ENCODE measurements at places on chromosomes 12 and 14. TPM values are rescaled to one million over a fixed set of nuclear protein-coding genes. Genes with fewer than 3 reads are reported as not detected.

GRCh38 chr14:65320661-65321308 lies 91.7 kb upstream of the FUT8 start:
- H3K36me3 ChIP-seq = no peaks in the 10 kb centered on the region
- no peak overlapping the region for H3K4me3 ChIP-seq
- H3K4me1 ChIP-seq = peaks cover 3% of the 10 kb centered on the region
- no peak for DNase-seq
- H3K27ac ChIP-seq = no peak overlapping the region
- H3K27me3 ChIP-seq = peaks cover 2% of the 10 kb centered on the region

Gene CCDC198
- 0.13 TPM for total RNA-seq

Gene REP15
- total RNA-seq = 1.3 TPM

Gene IFNG
- total RNA-seq = not detected

GRCh38 chr12:120365675-120366340 lies 3.2 kb downstream of the MSI1 start:
- H3K36me3 ChIP-seq = no peaks in the 10 kb centered on the region
- peaks cover 18% of the 10 kb centered on the region for H3K27me3 ChIP-seq
- H3K4me1 ChIP-seq = peaks cover 22% of the 10 kb centered on the region
- no peak overlapping the region for H3K27ac ChIP-seq
- H3K4me3 ChIP-seq = no peak overlapping the region
- no peak for DNase-seq

DNA sequence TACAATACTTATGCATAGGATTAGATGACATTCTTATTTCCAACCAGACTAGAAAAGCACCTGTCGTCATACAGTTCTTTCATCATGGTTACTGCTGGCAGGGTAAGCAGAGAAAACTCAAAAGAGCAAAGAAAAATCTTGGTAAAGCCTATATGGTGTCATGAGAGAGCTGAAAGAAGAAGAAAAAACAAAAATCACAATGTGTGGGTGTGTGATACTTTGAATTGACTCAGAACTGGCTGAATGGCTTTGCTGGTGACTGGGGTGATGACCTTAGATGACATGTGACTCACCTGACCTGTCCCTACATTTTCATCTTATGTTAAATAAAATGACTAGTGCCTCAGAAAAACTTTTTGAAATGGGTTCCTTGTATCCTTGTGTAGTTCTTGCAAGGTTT lies 278.1 kb upstream of the LMO3 start:
- no peaks in the 10 kb centered on the region for H3K36me3 ChIP-seq
- H3K27me3 ChIP-seq = peaks cover 8% of the 10 kb centered on the region
- no peaks in the 10 kb centered on the region for H3K4me1 ChIP-seq
- no peak for DNase-seq

GRCh38 chr14:75333606-75334548 lies 55.2 kb downstream of the FOS start:
- no peak for DNase-seq
- H3K36me3 ChIP-seq = peaks cover 1% of the 10 kb centered on the region
- no peaks in the 10 kb centered on the region for H3K4me1 ChIP-seq
- H3K4me3 ChIP-seq = no peak overlapping the region
- H3K27ac ChIP-seq = no peak overlapping the region

- H3K27ac ChIP-seq = peak overlapping the region; percentile 94
- H3K36me3 ChIP-seq = peaks cover 1% of the 10 kb centered on the region
- no peak for DNase-seq
- peaks cover 64% of the 10 kb centered on the region for H3K4me1 ChIP-seq
Observed at GRCh38 chr12:65826353-65827171, 2.3 kb downstream of the HMGA2 start.

Gene RAB15
- total RNA-seq = 98.4 TPM

DNA sequence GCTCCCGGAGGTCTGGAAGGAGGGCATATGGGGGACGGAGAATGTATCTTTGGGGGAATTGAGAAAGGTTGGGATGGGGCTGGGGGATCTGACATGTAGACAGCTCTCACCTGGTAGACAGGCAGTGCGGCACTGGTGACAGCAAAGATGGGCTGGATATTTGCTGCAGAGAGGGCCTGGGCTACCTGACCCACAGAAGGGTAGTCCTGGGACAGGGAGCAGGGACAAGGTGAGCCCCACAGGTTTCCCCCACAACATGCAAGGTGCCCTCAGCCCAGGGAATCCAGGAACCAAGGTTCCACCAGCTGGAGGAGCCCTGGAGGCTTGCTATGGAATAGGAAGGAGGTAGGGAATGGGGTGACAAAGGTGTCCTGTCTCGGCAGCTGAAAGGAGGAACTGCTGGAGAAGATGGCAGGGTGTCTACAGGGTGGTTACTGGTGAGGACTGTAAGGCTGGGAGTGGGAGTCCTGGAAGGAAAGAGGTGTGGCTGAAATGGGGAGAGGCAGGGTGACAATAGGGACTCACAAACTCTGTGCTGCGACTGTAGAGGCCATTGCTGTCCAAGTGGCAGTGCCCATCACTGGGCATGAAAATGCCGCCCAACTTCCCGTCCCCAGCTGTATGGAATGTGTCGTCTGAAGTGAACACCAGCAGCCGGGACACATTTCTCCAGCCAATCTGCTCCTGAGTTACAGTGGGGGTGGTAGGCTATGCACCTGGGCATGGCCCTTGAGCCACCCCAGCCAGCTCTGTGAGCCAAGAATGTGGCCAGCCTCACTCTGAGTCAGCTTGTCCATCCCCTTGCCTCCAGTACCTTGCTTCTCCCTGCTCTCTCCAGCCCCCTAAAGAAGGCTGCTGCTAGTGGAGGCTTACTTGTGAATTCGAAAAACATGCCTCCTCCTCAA lies 11.3 kb downstream of the ITGB7 start:
- no peak for DNase-seq
- H3K27me3 ChIP-seq = peaks cover 13% of the 10 kb centered on the region
- no peaks in the 10 kb centered on the region for H3K36me3 ChIP-seq
- H3K4me1 ChIP-seq = peaks cover 3% of the 10 kb centered on the region

GRCh38 chr12:92414170-92415070 lies 268.8 kb upstream of the BTG1 start:
- DNase-seq = no peak
- H3K36me3 ChIP-seq = no peaks in the 10 kb centered on the region
- H3K4me1 ChIP-seq = peaks cover 21% of the 10 kb centered on the region
- H3K4me3 ChIP-seq = no peak overlapping the region
- H3K27ac ChIP-seq = peak overlapping the region; percentile 46

- DNase-seq = no peak
- H3K27me3 ChIP-seq = peaks cover 24% of the 10 kb centered on the region
- no peak overlapping the region for H3K4me3 ChIP-seq
Observed at GRCh38 chr14:100675699-100676684, 50.7 kb upstream of the DLK1 start.

DNA sequence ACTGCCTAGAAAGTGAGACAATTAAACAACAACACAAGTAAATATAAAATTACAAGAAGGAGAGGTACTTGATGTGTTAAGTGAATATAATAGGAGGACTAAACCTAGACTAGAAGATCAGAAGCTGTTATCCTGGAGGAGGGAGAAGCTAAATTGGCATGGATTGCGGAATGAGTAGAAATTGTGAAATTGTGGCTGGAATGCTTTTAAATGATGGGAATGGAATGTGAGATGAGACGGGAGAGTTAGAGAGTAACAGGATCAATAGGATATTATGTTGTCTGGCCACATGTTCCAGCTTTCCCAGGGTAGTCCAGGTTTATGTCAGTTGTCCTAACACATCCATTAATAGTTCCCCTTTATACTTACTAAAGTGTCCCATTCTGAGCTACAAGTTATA lies 44.0 kb upstream of the CPNE8 start:
- H3K36me3 ChIP-seq = no peaks in the 10 kb centered on the region
- H3K4me1 ChIP-seq = no peaks in the 10 kb centered on the region
- H3K4me3 ChIP-seq = no peak overlapping the region
- no peak overlapping the region for H3K27ac ChIP-seq
- H3K27me3 ChIP-seq = peaks cover 2% of the 10 kb centered on the region

DNA sequence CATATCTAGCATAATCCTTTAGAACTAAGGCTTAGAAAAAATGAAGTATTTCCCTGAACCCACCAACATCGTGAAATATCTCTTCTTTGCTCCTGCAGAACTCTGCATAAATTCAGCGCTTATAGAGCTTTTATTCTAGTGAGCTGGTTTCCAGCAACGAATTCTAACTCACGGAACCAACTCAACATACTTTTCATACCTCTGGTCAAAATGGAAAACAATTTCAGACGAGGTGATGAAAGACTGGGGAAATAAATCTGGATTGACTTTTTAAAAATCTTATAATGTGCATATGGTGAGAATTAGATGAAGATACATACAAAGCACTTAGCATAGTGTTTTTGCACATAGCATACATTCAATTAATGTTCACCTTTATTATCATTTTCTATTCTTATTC lies 62.6 kb upstream of the BBS10 start:
- H3K4me3 ChIP-seq = no peak overlapping the region
- no peaks in the 10 kb centered on the region for H3K36me3 ChIP-seq
- no peak for DNase-seq
- peaks cover 27% of the 10 kb centered on the region for H3K4me1 ChIP-seq
- H3K27ac ChIP-seq = peak overlapping the region; percentile 58
- no peaks in the 10 kb centered on the region for H3K27me3 ChIP-seq

DNA sequence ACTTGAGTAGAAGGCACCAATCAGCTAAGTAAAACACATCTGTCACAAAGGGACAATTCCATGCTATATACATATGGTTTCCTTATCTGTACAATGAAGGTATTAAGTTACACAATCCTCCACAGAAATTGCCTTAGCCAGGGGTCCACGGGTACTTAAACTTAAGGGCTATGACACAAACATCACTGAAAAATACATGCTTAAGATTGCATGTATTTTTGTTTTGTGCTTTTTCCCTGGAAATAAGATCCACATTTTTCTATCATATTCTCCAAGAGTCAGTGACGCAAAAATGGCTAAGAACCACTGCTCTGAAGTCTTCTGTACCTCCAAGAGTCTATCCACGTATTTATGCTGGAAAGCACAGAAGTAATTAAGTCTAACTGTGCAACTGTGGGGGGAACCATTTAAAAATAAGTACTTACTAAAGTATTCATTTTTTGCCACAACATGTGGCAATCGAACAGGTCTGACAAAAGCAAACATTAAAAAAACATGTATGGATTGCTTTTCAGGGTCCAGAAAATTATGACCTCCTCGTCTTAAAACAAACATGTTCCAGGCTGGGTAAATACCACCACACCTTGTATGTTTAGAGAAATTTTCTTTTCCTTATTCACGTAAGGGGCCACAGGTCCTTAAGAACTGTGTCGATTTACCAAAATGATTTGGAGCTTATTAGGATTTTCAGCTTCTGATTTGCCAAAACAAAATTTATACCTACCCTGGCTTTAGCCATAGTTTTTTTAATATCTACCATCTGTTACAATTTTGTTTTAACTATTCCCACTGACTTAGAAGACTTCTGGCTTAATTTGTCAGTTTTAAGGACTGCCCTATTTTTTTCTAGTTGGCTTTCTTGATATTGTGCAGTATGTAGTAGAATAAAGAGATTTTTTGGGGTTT lies 2.8 kb downstream of the SLC38A2 start:
- no peaks in the 10 kb centered on the region for H3K27me3 ChIP-seq
- DNase-seq = no peak
- peaks cover 62% of the 10 kb centered on the region for H3K36me3 ChIP-seq

DNA sequence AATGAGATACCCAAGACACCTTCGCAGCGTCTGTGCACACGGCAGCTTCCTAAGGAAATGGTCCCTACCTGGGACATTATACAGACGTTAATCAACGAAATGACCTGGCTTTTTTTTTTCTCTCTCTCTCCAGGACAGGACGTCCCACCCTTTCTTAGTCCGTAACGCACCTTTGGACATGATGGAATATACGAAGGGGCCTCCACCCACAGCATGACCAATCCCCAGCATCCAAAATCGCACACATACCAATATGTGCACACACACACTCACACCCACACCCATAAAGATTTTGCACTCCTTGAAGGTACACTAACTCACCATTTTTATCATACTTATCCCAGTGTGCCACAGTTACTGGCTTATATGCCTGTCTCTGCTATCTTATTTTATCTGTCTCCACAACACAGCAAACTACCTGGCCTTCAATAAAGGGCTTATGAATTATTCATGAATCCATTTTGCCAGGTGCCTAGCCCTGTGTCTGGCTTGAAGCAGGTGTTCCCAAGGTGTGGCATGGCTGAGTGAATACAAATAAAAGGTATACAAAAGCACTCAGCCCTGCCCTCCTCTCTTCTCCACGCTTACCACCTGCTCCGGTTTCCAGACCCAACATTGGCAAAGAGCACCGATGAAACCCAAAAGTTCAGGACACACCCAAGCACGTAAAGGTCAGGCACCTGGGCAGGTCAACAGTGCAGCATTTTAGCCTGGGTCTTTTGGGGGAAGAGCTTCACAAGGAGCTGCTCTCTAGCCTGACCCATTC lies 2.2 kb downstream of the SCNN1A start:
- no peak for DNase-seq
- peak overlapping the region; percentile 87 for H3K27ac ChIP-seq
- no peaks in the 10 kb centered on the region for H3K27me3 ChIP-seq
- H3K36me3 ChIP-seq = no peaks in the 10 kb centered on the region

DNA sequence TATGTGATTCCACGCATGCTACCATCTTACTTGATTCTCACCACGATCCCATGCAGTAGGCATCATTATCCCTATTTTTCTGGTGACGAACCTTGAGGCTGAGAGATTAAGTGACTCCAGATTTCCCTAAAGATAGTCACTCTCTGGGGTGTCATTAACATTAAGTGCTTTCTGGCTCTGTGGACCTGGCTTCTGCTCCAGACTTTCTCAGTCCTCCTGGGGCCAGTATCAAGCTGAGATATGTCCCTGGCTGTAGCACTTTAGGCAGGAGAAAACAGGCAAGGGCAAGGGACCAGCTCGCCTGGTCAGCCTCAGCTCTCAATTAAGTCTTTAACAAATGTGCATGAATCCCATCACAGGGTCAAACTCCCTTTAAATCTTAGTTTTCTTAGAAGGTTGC lies 38.3 kb upstream of the PRB2 start:
- no peak for DNase-seq
- peaks cover 3% of the 10 kb centered on the region for H3K36me3 ChIP-seq
- H3K27me3 ChIP-seq = no peaks in the 10 kb centered on the region
- H3K27ac ChIP-seq = no peak overlapping the region
- H3K4me3 ChIP-seq = no peak overlapping the region

GRCh38 chr12:49980501-49981349 lies 8.0 kb downstream of the AQP6 start:
- H3K4me1 ChIP-seq = peaks cover 14% of the 10 kb centered on the region
- DNase-seq = no peak
- no peak overlapping the region for H3K27ac ChIP-seq
- H3K27me3 ChIP-seq = no peaks in the 10 kb centered on the region

DNA sequence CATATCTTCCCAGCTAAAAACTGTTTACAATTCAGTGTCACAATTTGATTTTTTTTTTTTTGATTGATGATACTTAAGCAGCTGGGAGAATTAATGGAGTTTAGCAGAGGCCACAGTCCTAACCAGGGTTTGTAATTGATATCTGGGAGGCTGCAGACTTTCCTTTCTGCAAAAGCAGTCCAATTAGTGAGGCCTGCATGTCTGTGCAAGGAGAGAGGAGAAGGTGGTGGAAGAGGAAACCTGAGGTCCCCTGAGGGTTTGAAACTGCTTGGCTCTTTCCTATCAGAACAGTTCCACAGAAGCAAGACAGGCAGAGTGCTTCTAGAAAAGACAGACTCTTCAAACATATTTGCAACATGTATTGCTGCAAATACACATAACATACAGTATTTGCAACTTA lies 160.8 kb upstream of the KRR1 start:
- no peak overlapping the region for H3K4me3 ChIP-seq
- peaks cover 2% of the 10 kb centered on the region for H3K4me1 ChIP-seq
- no peaks in the 10 kb centered on the region for H3K27me3 ChIP-seq
- no peaks in the 10 kb centered on the region for H3K36me3 ChIP-seq
- no peak overlapping the region for H3K27ac ChIP-seq

Gene PLEKHH1
- 0.65 TPM for total RNA-seq

- H3K27me3 ChIP-seq = peaks cover 1% of the 10 kb centered on the region
Observed at GRCh38 chr14:42378274-42378673, 771.6 kb downstream of the LRFN5 start.
